ENCODE measurements at places on chromosomes 1 and 21.
A peak's percentile ranks its signal among the peaks of the same experiment; 100 is the strongest.

- DNase-seq: no peak
Observed at GRCh38 chr1:236465231-236465958, 58.4 kb upstream of the LGALS8 start.

DNA sequence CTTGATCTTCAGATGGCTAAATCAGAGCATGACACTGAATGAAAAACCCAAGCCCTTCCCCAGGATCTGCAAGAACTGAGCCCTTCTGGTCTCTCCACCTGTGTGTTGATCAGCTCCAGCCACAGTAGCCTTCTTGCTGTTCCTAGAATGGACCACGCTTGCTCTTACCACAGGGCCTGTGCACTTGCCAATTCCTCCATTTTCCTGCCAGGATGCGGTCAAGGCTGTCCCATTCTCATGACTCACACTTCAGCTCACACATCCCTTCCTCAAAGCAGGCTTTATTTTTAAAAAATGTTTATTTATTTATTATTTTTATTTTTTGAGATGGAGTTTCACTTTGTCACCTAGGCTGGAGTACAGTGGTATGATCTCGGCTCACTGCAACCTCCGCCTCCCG, 43.6 kb upstream of the GRHL3 start:
- DNase-seq: no peak

DNA sequence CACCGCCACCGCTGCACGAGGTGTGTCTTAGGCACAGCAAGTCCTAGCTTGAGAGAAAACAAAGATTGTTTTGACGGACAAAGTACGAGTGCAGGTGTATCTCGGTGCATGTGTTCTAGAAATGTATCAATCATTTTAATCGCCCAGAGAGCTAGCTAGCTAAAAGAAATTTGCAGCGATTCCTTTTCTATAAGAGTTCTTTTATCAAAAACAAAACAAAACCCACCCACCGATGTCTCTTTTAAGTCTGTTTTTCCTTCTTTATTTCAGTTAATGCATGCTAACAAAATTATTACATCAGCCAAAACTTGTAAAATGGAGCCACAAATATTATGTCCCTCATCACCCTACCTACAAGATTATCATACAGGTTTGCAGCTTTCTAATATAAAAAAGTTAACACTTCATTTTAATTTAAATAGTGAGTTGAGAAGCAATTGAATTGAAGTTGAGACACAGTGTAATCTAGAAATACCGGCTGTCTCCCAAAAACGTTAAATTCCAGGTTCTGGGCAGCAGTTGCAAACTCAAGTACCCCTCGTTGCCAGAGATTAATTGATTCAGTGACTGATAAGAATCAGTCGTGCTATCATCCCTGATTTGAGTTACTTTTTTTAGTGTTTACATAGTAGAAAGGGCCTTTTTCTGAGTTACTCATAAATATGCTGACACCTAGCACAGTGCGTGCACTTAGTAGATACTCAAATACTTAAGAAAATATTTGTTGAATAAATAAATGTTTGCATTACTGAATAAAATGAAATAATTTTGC, 1.5 kb upstream of the SYDE2 start:
- DNase-seq: no peak

GRCh38 chr1:53123453-53124140, 18.8 kb downstream of the SLC1A7 start:
- DNase-seq: no peak

DNA sequence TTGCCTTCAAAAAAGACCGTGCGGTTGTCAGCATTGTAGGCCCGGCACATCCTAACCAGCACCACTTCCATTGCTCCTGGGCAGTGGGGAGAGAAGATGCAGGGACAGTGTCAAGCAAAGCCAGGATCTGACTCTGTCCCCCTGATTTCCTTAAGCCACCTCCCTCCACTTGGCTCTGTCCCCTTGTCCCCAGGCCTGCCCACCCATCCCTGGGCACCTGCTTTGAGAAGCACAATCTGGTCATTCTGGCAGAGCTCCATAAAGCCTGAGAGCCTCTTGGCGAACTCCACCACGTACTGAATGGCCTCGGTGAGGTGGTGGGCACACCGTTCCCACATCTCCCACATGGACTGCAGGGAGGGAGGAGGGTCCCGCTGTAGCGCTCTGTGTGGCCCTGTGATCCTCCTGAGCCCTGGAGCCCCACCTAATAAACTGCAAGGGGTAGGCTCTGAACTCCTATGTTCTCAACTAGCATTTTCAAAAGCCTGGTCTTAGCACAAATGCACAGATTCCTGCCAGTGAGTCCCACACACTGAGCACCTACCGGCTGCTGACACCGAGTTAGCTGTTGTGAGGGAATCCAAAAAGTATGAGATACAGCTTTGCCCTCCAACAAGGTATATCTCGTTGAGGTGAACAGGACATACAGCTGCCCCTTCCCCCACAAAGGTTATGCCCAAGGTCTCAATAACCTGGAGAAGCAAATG, 8.2 kb upstream of the LINGO4 start:
- no peak for DNase-seq

GRCh38 chr1:86137436-86137835, 19.1 kb downstream of the COL24A1 start:
- DNase-seq: peak; percentile 3

- DNase-seq: no peak
Observed at GRCh38 chr1:105004515-105004914, 1254.8 kb downstream of the AMY1C start.

GRCh38 chr21:28818663-28819278, 173.9 kb downstream of the LTN1 start:
- DNase-seq: no peak

- no peak for DNase-seq
Observed at GRCh38 chr1:160961419-160961818, 6.8 kb upstream of the ITLN2 start.

DNA sequence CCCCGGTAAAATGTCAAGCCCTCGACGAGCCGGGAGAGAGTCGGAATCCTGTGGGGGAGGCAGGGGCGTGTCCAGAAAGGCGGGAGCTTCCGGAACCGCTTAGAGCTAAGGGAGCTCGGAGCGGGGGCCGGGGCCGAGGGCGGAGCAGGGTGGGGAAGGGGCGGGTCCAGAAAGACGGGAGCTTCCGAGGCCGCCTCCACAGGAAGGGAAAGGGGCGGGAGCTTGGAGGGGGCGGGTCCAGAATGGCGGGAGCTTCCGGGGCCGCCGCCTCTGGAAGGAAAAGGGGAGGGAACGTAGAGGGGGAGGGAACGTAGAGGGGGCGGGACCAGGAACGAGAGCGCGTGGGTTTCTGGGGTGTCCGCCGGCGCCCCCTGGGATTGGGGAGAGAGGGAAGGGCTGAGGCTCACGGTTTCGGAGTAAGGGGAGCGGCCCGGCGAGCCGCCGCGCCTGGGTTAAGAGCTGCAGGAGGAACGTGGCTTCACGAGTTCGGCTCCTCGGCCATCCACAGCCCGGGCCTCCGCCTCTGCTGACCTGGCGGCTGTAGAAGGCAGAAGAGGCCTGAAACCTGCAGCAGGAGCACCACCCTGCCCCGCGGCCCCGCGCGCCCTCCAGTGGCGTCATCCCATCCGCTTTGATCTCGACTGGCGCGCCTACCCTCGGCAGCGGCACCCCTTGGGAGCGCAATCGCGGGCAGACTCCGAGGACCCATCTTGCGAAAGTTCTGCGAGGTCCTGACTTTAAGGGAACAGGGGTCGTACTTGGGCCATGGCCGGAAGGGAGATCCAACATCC, 23.0 kb upstream of the HPDL start:
- peak; percentile 96 for DNase-seq

DNA sequence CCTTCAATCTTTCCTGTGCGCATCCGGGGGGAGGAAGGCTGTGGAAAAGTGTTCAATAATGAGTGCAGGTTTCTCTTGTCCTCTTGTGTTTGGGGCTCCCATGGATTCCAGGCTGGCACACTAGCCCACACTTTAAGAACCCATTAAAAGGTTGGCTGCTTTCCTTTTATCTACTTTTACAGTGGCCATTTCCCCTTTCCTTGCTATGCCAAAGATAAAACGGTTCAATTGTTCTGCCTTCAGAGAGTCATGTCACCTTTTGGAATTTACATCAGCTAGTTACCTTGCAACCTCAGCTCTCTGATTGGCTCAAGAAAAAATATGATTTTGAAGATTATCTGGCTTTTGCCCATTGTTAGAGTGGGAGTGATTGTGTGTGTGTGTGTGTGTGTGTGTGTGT, 182.3 kb downstream of the SDCCAG8 start:
- no peak for DNase-seq

- DNase-seq: no peak
Observed at GRCh38 chr1:28744184-28744583, 7.4 kb downstream of the YTHDF2 start.

DNA sequence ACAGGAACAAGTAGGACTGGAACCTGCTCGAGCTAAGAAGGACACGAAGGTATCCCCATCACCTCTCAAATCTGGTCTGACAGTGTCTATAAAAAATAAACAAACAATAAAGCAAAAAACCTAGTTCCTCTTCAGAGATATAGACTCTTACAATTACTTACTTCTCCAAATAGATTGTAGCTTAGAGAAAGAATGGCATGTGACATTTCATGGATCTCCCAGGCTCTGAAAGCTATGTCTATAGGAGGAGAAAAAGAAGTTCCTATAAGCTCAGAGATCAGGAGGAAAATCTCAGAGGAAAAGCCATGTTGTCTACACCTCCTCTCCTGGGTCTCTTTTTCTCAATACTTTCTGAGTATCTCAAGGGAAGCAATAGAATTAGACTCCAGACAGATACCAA, 12.3 kb upstream of the OR10J5 start:
- DNase-seq: no peak

DNA sequence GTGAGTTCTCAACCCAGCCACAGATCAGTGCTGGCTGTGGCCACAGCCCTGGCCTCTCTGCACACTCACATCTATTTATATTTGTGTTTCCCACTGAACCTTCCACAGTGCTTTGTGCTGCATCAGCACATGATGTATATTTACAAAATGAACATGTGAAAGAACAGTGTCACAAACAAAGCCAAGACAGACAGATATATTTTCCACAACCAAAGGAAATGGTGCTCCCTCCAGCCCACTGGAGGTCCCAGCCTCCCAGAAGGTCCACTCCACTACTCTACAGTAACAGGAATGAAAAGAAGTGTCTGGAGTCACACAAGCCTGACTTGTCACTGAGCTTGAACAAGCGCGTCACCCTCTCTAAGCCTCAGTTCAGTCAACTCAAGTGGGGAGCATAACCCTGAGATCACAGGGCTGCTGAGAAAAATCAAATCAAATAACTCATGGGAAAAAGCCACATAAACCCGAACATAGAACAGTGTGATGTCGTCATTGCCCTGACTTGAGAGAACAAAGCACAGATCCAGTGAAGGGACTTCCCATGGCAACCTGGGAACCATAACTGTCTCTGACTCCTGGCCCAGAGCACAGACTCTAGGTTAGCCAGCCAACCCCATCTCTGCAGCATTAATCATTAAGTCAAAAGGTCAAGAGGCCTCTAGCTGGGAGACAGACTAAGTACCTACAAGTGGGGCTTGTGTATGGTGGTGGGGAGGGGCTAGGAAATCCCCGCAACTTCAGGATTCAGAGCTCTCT, 121.2 kb downstream of the TRABD2B start:
- DNase-seq: no peak

DNA sequence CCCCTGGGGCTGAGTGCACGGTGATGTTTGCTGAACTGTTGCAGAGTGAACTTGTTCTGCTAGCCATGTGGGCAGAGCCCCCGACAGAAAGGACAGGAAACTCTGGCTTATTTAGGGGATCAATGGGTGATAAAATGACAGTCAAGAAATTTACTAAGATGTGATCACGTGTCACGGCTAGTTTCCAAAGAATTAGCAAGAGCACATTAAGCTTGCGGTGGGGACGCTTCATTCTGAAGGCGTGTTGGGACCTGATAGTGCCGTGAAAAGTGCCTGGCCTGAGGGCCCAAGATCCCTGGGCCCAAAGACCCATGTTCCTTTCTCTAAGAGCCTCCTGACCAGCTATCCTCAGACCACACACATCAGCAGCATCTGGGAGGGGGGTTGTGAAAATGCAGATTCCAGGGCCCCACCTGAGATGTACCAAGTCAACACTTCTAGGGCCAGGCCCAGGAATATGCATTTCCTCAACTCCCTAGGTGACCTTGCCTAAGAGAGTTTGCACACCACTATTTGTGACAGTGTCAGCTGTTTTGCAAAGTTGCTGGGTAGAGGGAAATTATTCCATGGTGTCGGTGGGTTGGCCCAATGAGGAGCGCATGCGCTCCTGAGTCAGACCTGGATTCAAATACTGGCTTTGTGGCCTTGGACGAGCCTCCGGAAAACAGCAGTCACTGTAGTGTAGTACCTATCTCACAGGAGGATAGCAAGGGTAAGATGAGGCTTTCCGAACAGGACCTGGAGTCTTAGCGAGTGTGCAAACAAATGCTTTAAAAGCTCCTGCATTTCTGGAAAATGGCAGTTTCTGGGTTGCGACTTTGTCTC, 77.5 kb downstream of the SPSB1 start:
- DNase-seq: no peak

GRCh38 chr1:25771221-25772114, 28.5 kb upstream of the SELENON start:
- peak; percentile 23 for DNase-seq

GRCh38 chr1:155636397-155637153, 26.6 kb downstream of the MSTO1 start:
- DNase-seq: no peak

DNA sequence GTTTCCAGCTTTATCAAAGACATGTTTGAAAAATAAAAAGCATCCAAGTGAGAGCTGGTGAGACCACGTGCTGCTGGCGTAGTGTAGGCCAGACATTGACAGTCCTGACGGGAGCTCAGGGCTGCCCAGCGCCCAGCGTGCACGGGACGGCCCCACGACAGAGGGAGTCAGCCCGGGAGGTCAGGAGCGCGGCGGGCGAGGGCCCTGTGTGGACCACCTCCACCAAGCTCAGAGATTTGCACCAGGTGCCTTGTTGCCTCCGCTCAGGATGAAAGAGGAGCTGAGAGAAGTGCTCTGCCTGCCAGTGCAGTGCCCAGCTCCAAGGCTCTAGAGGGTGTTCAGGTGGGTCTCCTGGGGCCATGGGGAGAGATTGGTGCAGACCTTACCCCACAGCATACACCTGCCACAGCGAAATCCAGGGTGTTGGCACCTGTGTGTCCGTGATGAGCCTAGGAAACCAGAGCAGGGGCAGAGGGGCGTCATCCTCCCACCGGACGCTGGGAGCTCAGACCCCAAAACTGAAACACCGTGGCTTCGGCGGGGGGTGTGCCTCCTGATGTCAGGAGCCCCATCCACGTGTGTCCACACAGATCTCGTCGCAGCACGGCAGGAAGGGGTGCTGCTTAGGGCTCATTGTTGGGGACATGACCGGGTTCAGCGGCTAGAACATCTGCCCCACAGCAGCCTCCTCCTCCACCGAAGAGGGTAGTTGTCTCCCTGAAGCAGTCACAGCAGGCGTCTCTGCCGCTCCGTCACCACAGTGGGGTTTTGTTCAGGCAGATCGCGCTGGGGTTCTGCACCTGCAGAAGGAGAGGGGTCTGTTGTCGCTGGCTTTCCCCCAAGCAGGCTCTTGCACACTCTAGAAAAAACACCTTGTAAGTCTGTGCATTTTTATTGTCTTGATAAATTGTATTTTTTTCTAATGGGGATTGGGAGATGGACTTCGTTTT, 64.2 kb downstream of the POFUT2 start:
- DNase-seq: peak; percentile 66

DNA sequence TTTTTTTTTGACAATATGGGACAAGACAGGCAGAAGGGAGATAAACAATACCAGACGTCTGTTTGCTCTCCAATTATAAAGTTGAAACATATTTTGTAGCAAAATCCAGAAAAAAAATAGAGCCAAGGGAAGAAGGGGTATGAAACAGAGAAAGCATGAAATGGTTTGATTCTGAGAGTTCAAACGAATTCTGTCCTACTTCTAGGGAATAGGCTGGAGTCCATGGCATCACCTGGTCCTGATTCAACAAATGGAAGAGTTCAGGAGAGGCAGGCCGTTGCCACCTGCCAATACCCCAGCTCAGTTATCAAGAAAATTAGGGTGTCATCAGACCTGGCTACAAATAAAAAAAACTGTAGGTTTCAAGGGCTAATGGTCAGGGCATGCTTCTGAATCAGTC, 71.8 kb downstream of the CLSTN1 start:
- no peak for DNase-seq

Measured in CD4-positive, alpha-beta T cell (primary cell).